Activated T-helper 2 cell treated with anti-CD3 and anti-CD28 coated beads, Interferon-gamma antibody, Interleukin-2, Interleukin-4, amounts not matched to agents 10 μg/mL and 5 μg/mL and 100 μg/mL, durations not matched to agents 14 hours and 24 hours and 36 hours (primary cell): ENCODE measurements at places on chromosomes 7 and 10. TPM values are rescaled to one million over a fixed set of nuclear protein-coding genes. Genes with fewer than 3 reads are reported as not detected.

DNA sequence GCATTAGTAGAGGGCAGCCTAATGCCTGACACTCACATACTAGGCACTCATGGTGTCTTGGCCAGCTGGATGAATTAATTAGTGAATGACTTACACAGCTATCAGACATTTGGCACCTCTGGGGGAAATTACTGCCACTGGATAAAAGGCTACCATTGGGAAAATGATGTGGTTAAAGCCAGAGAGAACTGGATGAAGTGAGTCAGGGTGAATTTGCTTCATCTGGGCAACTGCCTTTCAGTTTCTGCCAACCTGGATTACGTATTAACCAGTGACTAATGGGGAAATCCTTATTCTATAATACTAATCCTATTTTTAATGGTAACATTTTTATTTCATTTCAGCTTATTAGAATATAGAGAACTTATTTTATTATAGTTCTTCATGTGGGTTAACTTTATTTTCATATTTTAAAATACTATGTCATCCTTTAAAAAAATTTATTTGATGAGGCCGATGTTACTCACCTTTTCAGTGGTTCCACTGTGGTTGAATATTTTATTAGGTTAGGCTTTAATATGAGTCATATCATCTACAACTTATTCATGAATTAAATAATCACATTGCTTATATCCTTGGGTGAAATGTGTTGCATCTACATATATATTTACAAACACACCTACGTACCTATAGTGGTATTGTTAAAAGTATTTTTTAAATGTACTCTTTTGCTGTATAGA lies 85.6 kb upstream of the CAPZA2 start:
- peaks cover 9% of the 10 kb centered on the region for H3K27me3 ChIP-seq
- no peak overlapping the region for H3K4me3 ChIP-seq
- DNase-seq = no peak
- peaks cover 3% of the 10 kb centered on the region for H3K4me1 ChIP-seq
- H3K27ac ChIP-seq = no peak overlapping the region

The GHRHR gene
- total RNA-seq = not detected in 2 replicates

GRCh38 chr10:53606981-53607380 lies 834.4 kb upstream of the MBL2 start:
- H3K36me3 ChIP-seq = no peaks in the 10 kb centered on the region
- no peak for DNase-seq
- no peaks in the 10 kb centered on the region for H3K4me1 ChIP-seq
- no peaks in the 10 kb centered on the region for H3K27me3 ChIP-seq

GRCh38 chr7:147029953-147030352 lies 913.4 kb downstream of the CNTNAP2 start:
- H3K27ac ChIP-seq = no peak overlapping the region
- no peak overlapping the region for H3K4me3 ChIP-seq
- no peaks in the 10 kb centered on the region for H3K27me3 ChIP-seq
- no peak for DNase-seq
- H3K4me1 ChIP-seq = no peaks in the 10 kb centered on the region
- no peaks in the 10 kb centered on the region for H3K36me3 ChIP-seq

DNA sequence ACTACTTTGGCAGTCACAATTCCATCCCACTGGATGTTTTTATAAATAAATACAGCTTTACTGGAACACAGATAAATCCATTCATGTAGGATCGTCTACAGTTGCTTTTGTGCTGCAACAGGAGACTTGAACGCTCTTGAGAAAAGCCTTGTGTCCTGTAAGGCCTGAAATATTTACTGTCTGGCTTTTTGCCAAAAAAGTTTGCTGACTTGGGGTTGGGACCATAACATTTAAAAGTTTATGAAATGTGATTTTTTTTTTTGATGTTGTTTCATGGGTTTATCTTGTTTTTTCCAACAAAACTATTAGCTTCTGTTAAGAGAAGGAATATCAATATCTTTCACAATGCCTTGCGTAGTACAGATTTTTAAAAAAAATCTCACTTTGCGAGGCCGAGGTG lies 71.1 kb upstream of the MINDY3 start:
- no peak overlapping the region for H3K4me3 ChIP-seq
- H3K27ac ChIP-seq = no peak overlapping the region
- no peak for DNase-seq
- no peaks in the 10 kb centered on the region for H3K36me3 ChIP-seq

DNA sequence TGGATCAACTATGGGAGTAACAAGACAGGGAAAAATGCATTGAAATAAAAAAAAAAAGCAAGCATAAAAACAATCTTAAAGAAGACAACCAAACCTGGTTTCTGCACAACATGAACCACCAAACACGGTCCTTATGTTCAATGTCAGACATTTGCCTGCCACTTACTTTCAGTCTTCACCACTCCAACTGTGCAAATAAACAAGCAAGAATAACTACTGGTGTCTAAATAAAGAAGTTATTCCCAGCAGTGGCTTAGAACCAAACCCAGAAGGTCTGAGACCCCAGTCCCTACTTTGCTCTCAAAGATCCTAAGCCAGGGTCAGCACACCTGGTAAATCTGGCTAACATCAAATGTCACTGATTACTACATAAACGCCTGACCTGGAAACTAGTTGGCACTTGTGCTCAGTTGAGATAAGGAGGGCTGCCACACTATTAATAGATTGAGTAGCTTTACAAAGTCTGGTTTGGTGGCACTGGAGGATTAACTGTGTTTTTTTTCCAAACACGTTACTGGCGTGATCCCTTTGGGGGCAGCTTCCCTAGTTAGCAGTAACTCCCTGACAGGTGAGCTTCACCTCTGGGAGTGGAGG lies 62.7 kb upstream of the ABLIM1 start:
- no peak overlapping the region for H3K27ac ChIP-seq
- peaks cover 30% of the 10 kb centered on the region for H3K27me3 ChIP-seq
- no peaks in the 10 kb centered on the region for H3K36me3 ChIP-seq

DNA sequence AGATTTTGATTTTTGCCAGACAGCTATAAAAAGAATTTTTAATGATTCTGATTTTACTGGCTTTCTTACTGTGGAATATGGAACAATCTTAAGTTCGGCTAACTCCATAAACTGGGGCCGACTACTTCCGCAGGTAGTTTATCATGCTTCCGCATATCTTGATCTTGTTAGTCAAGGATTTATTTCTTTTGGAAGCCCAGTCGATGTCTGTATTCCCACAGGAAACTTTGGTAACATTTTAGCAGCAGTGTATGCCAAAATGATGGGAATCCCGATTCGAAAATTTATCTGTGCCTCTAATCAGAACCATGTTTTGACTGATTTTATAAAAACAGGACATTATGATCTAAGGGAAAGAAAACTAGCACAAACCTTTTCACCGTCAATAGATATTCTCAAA lies 8.1 kb downstream of the THNSL1 start:
- DNase-seq = no peak
- no peaks in the 10 kb centered on the region for H3K4me1 ChIP-seq

The FAM25A gene
- total RNA-seq = not detected in 2 replicates

GRCh38 chr10:95430231-95430951 lies 130.8 kb downstream of the SORBS1 start:
- H3K36me3 ChIP-seq = no peaks in the 10 kb centered on the region
- peak; percentile 23 for DNase-seq
- H3K4me3 ChIP-seq = no peak overlapping the region
- no peaks in the 10 kb centered on the region for H3K4me1 ChIP-seq
- peaks cover 19% of the 10 kb centered on the region for H3K27me3 ChIP-seq

The TRIM50 gene
- not detected in 2 replicates for total RNA-seq

GRCh38 chr10:22316286-22317075 lies at the start of gene COMMD3:
Gene COMMD3, plus strand, starts transcription at chr10:22316388. Its CDS starts 30 bp downstream, at chr10:22316418.
- peaks cover 40% of the 10 kb centered on the region for H3K4me1 ChIP-seq
- H3K27ac ChIP-seq = peak within 1 kb of the TSS; percentile 88
- peaks cover 1% of the 10 kb centered on the region for H3K27me3 ChIP-seq
- peaks cover 25% of the 10 kb centered on the region for H3K36me3 ChIP-seq

The TMEM130 gene
- total RNA-seq = 0.30 TPM in 1 of 2 replicates, not detected in the other

DNA sequence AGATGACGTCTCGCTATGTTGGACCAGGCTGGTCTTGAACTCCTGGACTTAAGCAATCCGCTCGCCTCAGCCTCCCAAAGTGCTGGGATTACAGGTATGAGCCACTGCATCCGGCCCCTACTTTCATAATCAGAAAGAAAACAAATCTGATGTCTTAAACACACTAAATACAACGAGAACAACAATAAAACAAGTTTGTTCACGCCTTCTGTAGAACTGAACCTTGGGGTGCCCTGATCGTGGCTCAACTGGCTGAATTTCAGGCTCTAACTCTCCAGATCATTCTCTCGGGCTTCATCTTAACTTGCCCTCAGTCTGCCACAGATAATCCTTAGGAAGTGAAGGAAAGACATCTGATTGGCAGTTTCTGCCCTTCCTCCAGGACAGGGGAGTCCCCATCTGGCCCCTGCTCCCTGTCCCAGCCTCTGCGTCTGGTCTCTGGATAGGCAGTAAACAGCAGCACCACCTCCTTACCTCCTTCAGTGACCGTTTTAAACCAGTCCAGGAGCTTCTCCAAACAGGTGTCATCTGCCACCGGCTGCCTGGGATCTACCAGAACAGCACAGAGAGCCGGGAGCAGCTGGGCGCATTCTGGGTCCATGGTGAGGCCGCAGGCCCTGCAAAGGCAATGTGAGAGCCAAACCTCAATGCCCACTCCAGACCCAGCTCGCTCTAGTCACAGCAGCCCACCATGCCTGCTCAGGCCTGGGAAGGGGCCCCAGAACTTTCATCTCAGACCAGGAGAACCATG lies 1.3 kb downstream of the BRAT1 start:
- DNase-seq = no peak
- peaks cover 24% of the 10 kb centered on the region for H3K4me1 ChIP-seq
- peaks cover 34% of the 10 kb centered on the region for H3K36me3 ChIP-seq
- H3K27me3 ChIP-seq = no peaks in the 10 kb centered on the region
- peak overlapping the region; percentile 89 for H3K4me3 ChIP-seq

- no peak for DNase-seq
- no peaks in the 10 kb centered on the region for H3K4me1 ChIP-seq
These were observed 288.6 kb upstream of the BMPER start for GRCh38 chr7:33616752-33617151.

The PIP gene
- total RNA-seq = not detected in 2 replicates

GRCh38 chr10:83765731-83766130 lies 373.6 kb upstream of the GHITM start:
- no peaks in the 10 kb centered on the region for H3K4me1 ChIP-seq
- H3K27me3 ChIP-seq = no peaks in the 10 kb centered on the region
- H3K4me3 ChIP-seq = no peak overlapping the region
- H3K27ac ChIP-seq = no peak overlapping the region
- H3K36me3 ChIP-seq = no peaks in the 10 kb centered on the region
- no peak for DNase-seq

DNA sequence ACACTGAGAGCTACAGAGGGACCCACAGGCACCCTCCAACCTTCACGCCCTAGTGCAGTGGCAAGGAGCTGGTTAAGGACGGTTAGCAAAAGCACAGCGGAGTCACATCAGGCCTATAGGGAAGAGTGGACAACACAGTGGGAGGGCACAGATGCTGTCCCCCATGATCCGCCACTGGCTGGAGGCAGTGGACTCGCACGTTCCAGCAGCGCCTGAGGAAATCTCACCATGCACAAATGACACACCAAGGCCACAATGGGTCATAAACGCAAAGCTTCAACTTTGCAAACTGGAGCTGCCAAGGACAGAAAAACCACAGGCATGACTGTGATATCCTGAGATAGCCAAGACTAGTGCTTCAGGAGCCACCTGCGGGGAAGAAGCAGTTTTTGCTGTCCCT lies 58.8 kb downstream of the GRB10 start:
- no peak overlapping the region for H3K27ac ChIP-seq
- no peak overlapping the region for H3K4me3 ChIP-seq
- H3K36me3 ChIP-seq = no peaks in the 10 kb centered on the region
- peaks cover 3% of the 10 kb centered on the region for H3K27me3 ChIP-seq
- no peaks in the 10 kb centered on the region for H3K4me1 ChIP-seq
- DNase-seq = no peak

DNA sequence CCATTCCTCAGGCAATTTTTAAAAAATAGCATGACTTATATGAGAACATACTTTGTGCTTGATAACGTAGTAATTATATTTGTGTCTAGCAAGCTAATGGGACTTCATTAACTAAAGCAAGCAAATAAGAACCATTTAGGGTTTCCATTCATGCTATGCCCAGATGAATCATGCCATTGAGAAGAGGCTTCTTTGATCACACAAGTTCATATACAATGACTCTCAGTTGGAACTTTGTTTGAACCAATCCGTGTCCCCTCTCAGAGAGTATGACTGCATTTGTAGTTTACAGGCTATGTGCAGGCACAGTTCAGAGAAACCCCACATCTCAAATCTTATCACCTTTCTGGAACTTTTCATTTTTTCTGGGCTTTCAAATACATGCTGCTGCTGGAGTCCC lies 614.2 kb downstream of the KCNMA1 start:
- H3K36me3 ChIP-seq = no peaks in the 10 kb centered on the region
- DNase-seq = no peak
- H3K4me1 ChIP-seq = no peaks in the 10 kb centered on the region
- H3K27ac ChIP-seq = no peak overlapping the region
- H3K4me3 ChIP-seq = no peak overlapping the region

DNA sequence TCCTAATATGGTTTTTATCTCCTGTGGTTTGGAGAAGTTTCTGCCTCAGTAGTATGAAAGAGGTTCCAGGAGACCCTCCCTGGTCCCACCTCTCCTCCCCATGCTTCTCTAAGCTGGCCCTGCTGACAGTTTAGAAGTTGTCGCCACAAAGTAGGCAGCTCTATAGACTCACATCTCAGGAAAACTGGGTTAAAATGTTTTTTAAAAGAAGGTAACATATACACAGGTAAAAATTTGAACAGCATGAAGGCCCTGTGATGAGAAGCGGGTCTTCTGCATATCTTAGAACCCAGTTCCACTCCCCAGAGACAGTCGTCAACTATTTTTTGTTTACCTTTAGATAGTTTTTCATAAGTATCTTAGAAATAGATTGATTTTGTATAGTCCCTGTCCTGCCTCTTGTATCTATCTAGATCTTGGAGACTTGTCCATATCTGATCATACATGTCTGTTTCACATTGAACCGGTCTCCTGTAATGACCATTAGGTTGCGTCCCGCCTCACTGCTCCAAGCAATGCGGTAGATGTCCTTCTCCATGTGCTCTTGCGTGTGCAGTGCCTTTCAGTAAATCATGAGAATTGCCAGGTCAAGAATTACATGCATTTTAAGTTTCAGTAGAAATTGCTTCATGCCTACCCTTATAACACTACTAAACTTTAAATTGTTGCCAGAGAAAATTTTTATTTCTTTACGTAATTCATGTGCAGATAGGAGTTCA lies 2.2 kb downstream of the DUSP5 start:
- peaks cover 73% of the 10 kb centered on the region for H3K36me3 ChIP-seq
- DNase-seq = no peak
- H3K4me1 ChIP-seq = peaks cover 65% of the 10 kb centered on the region
- peak overlapping the region; percentile 79 for H3K27ac ChIP-seq
- peak overlapping the region; percentile 96 for H3K4me3 ChIP-seq

GRCh38 chr7:107632492-107632865 lies 28.1 kb upstream of the SLC26A4 start:
- H3K4me1 ChIP-seq = peaks cover 37% of the 10 kb centered on the region
- H3K27ac ChIP-seq = no peak overlapping the region
- no peaks in the 10 kb centered on the region for H3K27me3 ChIP-seq
- DNase-seq = no peak
- no peak overlapping the region for H3K4me3 ChIP-seq

The ZNF488 gene
- 1.4 and 1.7 TPM in 2 replicates for total RNA-seq

DNA sequence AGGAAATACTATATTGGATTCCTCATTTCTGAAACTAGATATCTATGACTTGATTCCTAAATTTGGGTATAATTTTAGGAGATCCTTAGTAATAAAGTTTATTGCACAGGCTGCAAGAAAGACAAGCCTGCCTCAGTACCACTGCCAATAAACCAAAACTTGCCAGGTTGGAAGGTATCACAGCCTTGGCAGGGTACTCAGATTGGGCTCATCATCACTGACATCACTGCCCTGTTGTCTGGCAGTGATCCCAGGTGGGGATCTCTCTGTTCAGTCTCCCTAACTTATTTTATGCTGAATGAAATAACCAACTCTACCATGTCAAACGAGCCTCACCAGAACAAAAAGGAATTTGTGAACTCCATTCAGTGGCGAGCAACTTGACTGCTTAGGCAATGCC lies 18.8 kb downstream of the FIGNL1 start:
- H3K36me3 ChIP-seq = peaks cover 5% of the 10 kb centered on the region
- H3K4me3 ChIP-seq = no peak overlapping the region
- H3K4me1 ChIP-seq = no peaks in the 10 kb centered on the region
- H3K27ac ChIP-seq = no peak overlapping the region
